ENCODE measurements at places on chromosomes 16 and 17.

GRCh38 chr17:64024781-64025731 is 4.6 kb upstream of the ICAM2 start:
- peak; percentile 67 for DNase-seq

DNA sequence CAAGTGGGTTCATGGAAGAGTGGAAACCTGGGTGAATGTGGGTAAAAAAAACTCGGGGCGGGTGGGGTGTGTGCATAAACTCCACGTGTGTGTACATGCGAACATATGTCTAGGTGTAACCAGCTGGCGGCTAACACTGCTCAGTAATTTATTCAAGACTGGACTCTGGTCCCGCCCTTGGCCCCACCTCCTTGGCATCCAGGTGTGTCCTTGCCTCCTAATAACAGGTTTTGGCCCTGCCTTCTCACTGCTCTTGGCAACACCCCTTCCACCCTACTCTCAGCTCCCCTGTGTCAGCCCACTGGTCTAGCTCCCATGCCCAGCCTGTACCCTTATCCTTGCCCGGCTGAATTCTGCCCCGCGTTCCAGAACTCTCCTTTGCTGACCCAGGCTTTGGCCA is 8.3 kb downstream of the FLII start:
- no peak for DNase-seq

DNA sequence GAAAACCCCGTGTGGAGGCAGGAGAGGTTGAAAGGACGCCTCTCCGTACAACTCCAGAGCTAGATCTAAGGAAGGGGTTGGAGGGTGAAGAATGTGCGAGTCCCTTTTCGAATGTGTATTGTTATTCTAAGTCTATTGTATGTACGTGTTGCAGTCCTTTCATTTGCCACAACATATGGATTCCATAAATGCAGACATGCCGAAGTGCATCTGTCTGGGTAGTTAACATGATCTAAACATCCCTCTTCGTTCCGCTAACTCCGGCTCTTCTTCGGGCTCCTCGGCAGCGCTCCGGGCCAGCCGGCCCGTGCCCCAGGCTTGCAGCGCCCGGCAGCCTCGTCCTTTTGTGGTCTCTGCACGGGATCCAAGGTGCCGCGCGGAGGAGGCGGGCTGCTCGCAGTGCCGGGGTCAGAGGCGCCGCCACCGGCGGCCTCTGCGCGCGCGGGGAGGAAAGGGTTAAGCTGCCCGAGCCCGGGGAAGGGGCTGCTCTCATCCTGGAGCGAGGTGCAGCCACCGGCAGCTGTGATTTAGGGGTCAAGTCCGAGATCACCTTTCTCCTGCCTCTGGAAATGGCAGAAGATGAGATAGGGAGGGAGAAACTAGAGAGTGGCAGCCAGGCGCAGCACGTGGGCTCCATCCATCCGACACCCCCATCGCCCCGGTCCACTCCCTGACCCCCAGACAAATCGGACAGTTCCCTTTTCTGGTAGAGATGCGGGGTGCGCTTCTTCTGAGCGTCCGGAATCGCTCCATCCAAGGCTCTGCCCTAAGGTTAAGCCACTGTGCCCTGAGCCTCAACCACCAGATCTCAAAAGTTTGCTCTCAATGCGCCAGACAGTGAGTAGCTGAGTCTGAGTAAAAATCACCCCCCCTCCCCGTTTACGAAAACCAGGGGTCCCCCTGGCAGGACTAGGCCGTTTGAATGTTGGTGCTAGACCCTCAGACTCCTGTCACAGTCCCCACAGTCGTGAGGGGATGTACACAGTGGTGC is 15.1 kb upstream of the ZFHX3 start:
- no peak for DNase-seq

GRCh38 chr16:54030451-54030850 is 256.1 kb downstream of the IRX3 start:
- no peak for DNase-seq

DNA sequence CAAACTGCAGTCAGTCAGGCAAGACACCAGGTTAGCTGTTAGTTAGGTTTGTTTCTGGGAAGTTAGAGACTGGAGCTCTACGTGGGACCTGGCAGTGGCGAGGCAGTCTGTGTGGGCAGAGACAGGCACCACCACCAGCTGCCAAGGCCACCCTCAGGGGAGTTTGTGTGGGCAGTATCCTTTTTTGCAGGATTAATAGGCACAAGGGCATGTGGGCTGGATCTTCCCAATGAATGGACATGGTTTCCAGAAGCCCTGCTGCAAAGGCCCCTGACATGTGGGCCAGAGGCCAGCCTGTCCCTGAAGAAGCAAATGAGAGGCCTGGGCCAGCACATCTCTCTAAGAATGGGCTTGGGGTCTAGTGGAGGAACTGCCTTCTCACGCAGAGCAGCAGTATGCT is 19.2 kb upstream of the SREBF1 start:
- DNase-seq = no peak

- DNase-seq = peak; percentile 71
Measured at GRCh38 chr16:88649924-88650748, 717 bp downstream of the CYBA start.

DNA sequence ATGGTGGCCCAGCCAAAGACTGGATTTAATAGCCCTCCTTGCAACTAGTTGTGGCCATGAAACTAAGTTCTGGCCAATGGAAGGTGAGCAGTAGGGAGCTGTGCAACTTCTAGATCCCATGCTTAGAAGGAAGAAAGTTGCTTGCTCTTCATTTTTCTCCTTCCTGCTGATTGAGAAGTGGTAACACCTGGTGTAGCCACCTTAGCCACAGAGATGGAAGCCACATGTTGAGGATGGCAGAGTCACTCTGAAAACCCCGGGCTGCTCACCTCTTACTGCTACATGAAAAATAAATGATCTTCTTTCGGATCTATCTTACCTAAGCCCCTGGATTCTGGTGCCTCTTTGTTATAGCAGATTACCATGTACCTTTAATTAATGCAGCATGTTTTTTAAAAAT is 10.3 kb upstream of the ATP5MC1 start:
- DNase-seq = peak; percentile 63

GRCh38 chr16:2152695-2153506 is 2.7 kb upstream of the TRAF7 start:
- no peak for DNase-seq

- no peak for DNase-seq
Measured at GRCh38 chr16:24537474-24538337, 1.7 kb upstream of the RBBP6 start.

DNA sequence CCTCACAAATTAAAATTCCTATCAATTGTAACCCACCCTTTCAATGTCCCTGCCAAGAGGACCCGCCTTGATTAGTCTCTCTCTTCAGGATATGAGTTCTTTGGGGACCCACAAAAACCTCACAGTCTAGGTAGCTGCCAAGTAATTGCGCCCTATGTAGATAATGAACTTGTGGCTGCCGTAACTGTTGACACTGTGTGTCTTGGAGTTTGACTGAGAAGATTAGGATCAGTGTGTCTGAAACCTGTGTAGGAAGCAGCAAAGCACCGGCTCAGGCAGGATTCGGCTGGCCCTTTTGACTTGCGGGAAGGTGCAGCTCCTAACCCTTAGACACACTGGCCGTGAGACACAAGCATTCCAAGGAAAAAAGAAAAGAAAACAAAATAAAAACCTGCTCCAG is 17.8 kb upstream of the SLC6A4 start:
- DNase-seq = no peak

DNA sequence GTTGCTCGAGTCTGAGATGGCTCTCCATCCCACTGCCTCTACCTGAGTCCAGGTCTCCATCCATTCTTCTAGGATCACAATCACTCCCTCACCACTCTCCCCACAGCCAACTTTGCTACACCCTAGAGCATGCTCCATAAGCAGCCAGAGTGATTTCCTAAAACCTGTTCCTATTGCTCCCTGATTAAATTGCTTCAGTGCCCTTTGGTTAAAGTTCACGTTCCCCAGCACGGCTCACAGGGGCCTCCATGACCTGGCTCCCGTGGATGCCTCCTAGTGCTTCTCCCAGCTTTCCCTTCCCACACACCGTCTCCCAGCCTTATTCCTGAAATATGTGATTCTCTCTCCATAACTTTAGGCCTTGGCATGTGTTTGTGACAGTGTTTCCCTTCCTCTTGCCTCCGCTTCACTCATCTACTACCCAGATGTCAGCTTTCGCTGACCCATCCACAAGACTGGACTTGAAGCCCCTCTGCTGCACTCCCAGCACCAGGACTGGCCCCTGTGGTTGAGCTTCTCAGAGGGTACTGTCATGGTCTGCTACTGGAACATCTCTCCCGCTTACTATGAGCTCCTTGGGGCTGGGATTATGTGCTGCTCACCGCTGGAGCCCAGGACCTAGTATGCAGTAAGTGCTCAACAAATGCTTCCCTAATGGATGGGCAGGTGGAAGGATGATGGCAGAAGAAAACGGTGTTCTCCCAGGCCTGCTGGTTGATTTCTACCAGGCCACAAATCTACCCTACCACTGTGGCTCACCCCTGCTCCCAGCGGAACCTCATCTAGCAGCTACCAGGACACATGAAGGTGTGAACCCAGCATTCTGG is 17.9 kb downstream of the MYO18A start:
- DNase-seq = no peak

DNA sequence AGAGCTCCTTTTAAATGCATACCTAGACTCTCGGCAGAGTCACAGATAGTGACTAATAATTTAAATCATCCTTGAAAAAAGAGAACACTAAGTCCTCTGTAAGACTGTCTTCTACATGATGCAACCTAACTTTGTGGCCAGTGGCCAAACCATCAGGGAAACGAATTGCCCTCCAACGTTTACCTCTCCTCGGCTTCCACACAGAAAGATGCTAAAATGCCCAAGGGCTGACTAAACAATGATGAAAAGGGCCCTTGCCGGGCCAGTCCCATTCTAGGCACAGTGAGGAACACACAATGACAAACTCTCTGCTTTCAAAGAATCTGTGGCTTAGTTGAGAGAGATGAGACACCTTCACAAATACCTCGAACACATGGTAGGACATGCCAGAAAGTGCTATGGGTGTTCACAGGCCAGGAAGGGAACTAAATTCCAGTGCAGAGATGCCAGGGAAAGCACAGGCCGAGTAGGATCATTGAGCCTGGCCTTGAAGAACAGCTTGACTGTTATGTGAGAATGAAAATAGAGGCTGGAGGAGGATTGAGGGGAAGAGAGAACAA is 35.3 kb upstream of the PITPNM3 start:
- DNase-seq = no peak

DNA sequence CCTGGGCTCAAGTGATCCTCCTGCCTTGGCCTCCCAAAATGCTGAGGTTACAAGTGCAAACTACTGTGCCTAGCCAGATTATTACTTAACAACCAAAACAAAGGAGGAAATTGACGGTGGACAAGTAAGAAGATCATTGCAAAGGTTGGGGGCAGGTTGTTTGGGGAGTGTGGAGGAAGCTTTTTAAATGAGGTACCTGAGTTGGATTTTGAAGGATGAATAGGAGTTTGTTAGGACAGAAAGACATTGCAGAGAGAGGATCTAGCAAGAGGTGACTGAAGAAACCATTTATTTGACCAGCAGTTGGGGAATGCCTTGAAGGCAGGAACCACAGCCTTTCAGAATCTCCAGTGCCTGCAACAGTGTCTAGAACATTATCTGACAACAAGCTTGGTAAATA is 51.3 kb downstream of the ABCC1 start:
- no peak for DNase-seq

DNA sequence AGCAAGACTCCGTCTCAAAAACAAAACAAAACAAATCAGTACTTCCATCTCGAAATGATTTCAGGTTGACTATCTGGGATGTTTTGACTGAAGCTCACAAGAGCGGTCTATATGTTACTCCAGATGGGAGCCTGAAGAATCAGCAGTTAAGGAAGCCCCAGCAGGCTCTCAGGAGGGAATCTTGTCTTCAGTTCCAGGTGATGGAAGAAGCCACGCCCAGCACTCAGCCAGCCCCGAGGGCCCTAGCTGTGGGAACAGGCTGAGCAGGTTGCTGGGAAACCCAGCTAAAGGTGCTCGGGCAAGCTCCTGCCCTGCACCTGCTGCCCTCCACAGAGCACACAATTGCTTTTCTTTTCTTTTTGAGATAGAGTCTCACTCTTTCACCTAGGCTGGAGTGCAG is 32.4 kb downstream of the WIPI1 start:
- DNase-seq = no peak

GRCh38 chr17:7459961-7460545 is 15.2 kb downstream of the CHRNB1 start:
- DNase-seq = no peak

GRCh38 chr16:9231039-9231438 is 139.6 kb downstream of the HAPSTR1 start:
- DNase-seq = no peak

GRCh38 chr17:71905376-71906031 is 215.3 kb upstream of the SOX9 start:
- no peak for DNase-seq

GRCh38 chr16:88855176-88855575 is 1.6 kb downstream of the GALNS start:
- no peak for DNase-seq

- DNase-seq = no peak
Measured at GRCh38 chr16:85458968-85459367, 154.2 kb upstream of the GSE1 start.

DNA sequence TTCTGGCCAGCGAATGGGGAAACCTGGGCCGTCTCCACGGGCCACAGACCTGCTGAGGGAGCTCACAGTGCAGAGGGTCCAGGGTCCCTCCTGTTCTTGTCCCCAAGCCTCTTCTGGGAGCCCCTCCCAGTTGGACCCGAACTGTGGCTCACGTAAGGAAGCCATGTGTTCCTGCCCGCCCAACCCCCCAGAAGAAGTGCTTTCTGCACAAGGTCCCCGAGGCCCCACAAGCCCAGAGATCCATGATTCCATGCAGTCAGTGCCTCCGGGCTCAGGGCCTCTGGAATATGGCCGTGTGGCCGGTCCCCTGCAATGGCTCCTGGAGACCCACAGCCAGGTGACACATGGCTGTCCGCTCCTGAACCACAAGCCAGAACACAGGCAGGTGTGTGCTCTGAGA is 272.4 kb downstream of the C16orf95 start:
- DNase-seq = no peak

DNA sequence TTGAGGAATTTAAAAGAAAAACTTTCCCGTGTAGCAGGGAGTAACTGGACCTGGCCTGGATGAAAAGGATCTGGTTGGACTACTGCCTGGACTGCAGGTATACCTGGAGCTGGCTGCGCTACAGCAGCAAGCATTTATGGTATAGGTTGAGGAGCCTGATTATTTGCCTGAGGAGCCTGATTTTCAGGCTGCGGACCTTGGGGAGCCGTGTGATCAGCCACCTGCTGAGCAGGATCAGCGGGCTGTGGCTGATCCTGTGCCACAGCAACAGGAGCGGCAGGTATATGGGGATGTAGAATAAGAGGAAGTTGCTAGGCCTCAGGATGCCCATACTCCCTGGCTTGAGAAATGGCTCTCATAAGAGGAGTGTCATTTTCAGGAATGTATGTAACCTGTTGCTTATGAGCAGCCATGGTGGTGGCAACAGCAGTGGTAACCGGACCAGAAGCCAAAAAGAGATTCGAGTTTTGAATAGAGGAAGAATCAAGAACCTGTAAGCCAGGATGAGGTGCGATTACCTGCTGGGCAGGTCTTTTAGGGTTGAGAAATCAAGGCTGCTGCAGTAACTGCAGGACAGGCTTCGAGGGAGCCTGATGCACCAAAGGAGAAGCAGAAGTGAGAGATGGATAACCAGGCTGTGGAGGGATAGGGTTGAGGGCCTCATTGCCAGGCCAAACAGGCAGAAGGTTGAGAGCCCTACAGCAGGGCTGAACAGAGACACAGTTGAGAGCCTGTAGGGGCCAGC is 60.9 kb upstream of the ARL4D start:
- no peak for DNase-seq
